Hematopoietic multipotent progenitor cell treated with erythropoietin and hydrocortisone succinate and interleukin-3 and kit ligand, for 15 days (in vitro differentiated cells): ENCODE measurements at places on chromosomes 11 and 22.

DNA sequence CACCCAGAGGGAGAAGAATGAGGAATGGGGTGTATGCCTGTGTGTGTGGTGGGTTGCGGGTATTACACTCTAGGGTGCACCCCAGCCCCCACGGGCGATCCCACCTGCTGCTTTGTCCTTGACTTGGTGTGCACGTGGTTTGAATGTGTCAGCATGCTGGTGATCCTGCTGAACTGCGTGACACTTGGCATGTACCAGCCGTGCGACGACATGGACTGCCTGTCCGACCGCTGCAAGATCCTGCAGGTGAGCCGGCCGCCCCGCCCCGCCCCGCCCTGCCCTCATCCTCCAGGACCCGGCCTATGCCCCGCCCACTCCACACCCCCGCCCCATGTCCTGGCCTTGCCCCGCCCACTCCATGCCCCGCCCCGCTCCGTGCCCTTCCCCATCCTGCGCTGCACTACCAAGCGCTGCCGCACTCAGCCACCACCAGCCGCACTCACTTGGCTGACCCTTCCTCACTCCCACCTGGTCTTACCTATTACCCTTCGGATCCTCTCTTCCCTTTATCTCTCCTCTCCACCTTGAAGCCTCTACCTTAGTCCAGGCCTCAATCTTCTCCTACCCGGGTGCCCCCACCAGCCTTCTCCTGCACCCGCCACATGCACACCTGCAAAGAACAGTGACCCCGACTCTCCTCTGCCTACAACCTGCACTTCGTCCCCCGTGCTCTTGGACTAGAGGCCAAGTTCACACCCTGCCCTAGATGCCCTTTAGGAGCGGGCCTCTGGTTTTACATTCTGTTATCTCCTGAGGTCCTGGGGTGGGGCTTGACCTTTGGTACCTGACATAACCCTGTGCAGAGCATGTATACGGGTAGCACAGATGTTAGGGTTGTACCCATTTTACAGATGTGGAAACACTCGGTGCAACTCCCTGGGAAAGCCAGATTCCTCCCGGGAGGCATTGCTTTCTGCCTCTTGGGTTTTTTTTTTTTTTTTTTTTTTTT lies 27.7 kb downstream of the CACNA1I start:
- peak; percentile 58 for DNase-seq

- no peak for DNase-seq
Observed at GRCh38 chr11:78654071-78654470, 79.4 kb upstream of the NARS2 start.

GRCh38 chr11:43548916-43549315 lies 131.6 kb upstream of the HSD17B12 start:
- no peak for DNase-seq

GRCh38 chr11:121688055-121688491 lies 235.3 kb upstream of the SORL1-AS1 start:
- DNase-seq = no peak

GRCh38 chr11:93517611-93518010 lies 25.6 kb downstream of the SMCO4 start:
- DNase-seq = no peak

DNA sequence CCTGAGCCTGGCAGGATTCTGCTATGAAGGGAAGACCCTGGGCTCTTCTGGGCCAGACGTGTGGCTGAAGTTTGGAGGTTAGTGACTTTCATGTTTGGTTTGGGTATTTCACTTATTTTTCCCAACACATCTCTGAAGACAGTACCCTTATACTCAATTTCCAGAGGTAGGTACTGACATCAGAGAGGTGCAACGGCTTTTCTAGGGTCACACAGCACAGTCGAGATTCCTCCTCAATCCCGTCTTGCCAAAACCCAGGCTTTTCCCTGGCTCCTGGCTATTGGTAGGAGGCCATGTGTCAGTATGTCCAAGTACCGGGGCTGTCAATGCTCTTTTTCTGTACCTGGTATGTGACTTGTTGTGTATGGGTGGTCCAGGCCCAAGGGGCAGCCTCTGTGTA lies 6.1 kb upstream of the PMM1 start:
- no peak for DNase-seq

DNA sequence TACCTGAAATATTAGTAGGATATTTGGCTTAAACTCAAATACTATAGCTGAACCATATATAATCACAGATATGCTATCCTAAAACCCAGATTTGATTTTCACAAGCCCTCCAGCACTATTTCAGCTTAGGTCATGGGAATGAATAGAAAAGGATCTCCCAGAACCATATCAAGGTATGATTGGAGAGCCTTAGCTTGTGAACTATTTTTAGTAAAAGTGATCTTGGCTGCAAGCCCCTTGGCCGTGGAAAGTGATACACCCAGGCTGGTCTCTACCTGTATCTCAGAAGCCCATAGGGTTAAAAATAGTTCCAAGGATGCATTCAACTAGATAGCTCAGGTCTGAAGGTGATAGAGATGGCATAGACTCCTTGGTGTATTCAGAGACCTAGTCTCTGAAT lies 9.7 kb downstream of the KIF18A start:
- DNase-seq = no peak

GRCh38 chr11:6022956-6023355 lies 7.6 kb downstream of the OR56A1 start:
- peak; percentile 23 for DNase-seq

- DNase-seq = no peak
Observed at GRCh38 chr22:19058713-19059451, 63.3 kb downstream of the DGCR2 start.

DNA sequence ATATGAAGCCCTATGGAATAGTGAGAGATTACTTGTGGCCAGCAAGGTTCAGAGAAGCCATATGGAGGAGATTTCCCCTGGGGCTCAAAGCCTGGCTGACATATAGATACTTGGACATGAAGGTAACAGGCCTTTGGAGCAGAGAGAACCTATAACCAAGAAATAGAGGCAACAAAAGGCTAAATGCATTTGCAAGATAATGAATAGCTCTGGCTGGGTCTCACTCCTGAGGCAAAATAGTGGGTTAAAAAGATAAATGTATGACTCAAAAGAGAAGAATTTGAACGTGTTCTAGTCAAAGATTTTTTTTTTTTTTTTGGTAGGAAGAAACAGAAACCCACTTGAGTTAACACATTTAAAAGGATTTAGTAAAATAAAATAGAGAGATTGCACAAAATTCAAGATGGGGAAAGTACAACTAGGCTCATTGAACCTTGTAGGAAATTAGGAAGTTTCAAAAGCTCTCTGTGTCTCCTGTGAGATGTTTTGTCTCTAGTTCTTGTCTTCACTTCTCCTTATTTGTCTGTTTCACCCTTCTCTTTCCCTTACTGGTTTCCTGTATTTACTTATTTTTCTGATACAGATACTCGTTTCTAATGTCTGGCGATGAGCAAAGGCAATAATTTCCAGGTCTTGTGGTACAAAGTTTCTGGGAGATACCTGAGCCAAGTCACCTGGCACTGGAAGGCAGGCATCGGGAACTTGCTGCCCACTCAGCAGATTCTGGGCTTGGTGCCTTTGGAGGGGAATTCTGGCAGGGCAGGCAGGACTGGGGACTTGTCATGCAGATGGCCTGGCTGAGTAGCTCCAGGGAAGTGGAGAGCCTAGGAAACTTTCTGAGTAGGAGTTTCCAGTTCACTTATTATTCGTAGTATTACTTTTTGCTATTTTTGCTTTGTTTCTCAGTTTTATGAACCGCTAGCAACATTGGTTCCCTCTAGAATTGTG lies 49.2 kb upstream of the SESN3 start:
- no peak for DNase-seq

DNA sequence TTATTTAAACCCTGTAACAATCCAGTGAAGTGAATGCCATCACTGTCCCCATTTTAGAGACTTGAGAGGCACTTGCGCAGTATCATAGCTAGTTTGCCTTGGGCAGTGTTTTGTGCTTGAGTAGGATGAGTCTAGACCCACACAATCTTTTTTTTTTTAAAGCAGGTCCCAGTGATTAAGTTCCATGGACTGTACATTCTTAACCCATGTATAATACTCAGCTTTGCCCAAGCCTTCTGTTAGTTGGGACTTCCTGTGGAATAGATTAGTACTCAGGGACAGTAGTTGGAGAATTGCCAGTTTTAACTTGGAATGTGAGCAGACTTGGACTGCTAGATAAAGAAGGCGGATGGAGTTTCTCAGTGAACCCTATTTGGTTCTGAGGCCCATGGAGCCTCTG lies 108.6 kb upstream of the RASSF10 start:
- DNase-seq = no peak

- DNase-seq = no peak
Observed at GRCh38 chr11:34830648-34831047, 85.5 kb downstream of the APIP start.

GRCh38 chr11:9001736-9002135 lies 2.1 kb downstream of the NRIP3 start:
- DNase-seq = peak; percentile 24

DNA sequence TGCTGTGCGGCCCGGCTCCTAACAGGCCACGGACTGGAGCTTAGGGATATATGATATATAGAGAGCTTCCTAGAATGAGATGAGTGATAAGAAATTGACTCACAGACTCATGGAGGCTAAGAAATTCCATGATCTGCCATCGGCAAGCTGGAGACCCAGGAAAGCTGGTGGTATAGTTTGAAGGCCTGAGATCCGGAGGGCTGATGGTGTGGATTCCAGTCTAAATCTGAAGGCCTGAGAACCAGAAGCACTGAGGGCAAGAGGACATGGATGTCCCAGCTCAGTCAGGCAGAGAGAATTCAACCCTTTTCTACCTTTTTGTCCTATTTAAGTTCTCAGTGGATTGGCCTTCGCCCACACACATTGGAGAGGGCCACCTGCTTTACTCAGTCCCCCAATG lies 564.8 kb downstream of the TBC1D22A start:
- DNase-seq = no peak

- no peak for DNase-seq
Observed at GRCh38 chr22:44814266-44815098, 62.1 kb downstream of the ARHGAP8 start.

GRCh38 chr11:75615751-75616150 lies 53.1 kb downstream of the MAP6 start:
- DNase-seq = no peak

DNA sequence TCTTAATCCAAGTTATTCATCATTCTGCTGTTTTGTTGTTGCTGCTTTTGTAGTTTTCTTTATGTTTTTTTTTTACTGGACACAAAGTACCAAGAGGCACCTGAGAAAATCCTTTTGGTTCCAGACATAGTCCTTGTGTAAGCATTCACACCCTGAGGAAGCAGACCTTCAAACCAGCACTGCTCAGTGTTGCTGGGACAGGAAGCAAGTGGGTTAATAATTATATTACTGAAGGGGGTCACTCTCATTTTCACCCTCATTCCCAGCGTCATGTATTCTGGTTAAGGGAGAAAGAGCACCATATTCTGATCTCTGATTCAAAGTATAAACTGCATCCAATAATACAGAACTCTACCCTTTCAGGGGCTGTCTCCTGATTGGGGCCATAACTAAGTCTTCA lies 5.9 kb upstream of the ALKBH3 start:
- no peak for DNase-seq

GRCh38 chr11:132943706-132944568 lies 588.4 kb downstream of the OPCML start:
- no peak for DNase-seq

DNA sequence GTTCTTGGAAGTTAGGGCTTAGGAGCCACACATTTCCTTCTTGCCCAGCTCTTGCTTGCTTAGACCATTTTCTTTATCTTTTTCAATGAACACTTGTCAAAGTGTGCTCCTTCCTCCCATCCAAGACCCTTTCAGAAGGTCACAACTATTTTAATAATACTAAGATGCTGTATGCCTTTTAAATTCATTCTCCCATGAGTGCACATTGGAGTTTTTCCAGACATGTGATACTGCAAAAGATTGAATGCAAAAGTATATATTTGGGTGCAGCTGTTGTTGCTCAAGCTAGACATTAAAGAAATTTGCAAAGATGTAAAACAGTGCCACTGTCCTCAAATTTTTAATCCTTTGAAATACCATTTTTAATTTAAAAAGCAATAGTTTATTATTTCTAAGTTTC lies 69.3 kb upstream of the TNRC6B start:
- DNase-seq = no peak

DNA sequence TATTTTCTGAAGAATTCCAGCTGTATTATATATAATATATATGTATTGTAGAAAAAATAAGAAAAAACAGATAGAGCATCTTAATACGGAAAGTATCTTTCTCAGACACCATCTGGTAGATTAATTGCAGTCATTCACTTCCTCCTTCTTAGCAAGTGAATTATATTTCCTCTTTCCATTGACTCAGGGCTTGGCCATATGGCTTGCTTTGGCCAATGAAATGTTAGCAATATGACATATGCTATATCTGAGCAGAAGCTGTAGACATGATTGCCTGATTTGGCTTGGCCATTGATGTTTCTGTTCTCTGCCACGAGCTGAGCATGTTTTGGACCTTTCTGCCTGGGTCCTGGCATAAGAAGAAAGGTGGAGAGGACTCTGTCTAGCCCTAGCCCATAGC lies 34.4 kb upstream of the ZBED5 start:
- no peak for DNase-seq

GRCh38 chr11:72431846-72432245 lies 2.5 kb downstream of the CLPB start:
- DNase-seq = no peak

DNA sequence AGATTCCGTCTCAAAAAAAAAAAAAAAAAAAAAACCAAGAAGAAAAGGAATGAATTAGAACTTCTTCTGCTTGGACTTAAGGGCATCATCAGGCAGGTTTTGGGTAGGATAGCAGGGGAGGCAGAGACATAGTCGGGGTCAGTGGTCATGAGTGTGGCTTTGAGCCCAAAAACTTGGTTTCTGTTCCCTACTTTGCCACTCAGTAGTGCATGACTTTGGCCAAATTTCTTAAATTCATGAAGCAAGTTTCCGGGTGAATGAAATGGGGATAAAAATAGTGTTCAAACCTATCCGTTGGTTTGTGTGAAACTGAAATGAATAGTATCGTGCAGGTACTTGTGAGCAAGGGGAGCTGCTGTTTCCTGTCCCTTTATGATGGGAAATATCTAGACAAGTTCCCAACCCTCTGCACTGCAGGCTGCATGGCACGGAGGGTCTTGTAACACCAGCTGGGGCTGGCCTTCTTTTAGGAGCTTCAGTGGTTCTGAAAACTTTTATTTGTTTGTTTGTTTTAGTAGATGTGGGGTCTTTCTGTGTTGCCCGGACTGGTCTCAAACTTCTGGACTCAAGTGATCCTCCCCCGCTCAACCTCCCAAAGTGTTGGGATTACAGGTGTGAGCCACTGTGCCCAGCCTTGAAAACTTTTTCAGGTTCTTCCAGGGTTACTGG lies 18.4 kb downstream of the NEAT1 start:
- DNase-seq = peak; percentile 15

DNA sequence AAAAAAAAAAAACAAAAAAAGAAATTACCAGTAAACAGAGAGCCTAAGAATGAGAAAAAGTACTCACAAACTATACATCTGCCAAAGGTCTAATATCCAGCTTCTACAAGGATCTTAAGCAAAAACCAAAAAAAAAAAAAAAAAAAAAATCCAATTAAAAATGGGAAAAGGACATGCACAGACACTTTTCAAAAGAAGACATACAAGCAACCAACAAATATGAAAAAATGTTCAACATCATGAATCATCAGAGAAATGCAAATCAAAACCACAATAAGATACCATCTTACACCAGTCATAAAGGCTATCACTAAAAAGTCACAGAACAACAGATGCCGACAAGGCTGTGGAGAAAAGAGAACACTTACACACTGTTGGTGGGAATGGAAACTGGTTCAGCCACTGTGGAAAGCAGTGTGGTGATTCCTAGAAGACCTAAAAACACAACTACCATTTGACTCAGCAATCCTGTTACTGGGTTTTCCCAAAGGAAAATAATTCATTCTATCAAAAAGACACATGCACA lies 18.3 kb downstream of the MS4A6A start:
- DNase-seq = no peak
